ENCODE measurements at places on chromosomes 3 and 15. TPM values are rescaled to one million over a fixed set of nuclear protein-coding genes. Genes with fewer than 3 reads are reported as not detected.

DNA sequence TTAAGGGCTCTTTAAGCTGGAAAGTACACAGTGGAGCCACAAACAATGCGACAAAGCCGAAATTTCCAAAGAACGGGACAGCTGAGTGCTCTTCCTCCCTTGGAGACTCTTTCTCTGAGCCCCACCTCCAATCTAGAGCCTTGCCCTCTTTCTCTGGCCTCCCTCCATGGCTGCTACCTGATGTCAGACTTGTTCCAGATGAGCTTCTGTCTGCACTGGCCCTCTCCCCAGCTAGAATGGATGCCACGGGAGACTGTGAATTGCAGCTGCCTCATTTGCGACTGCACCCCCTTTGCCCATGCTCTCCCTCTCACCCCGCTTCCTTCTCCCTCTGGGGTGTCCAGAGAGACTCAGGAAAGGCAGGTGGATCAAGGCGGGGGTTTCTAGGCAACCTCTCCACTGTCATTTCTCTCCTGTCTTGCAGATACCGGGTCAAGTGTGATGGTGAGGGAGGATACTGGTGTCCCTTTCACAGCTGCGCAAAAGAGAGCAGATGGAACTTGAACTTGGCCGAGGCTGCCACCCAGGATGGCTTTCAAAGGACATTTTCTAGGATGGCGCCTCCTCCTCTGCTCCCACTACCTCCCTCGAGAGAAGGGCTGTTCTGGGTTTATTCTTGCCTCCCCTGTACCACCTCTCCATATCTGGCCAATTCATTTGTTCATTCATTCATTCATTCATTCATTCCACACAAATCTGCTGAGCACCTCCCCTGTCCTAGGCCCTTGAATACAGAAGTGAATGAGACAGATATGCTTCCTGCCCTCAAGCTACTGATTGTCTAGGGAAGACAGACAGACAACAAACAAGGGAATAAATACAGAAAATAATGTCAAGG lies 12.8 kb downstream of the ATP2B2 start:
- DNase-seq = no peak
- no peaks in the 10 kb centered on the region for H3K4me1 ChIP-seq
- no peak overlapping the region for H3K27ac ChIP-seq
- H3K36me3 ChIP-seq = no peaks in the 10 kb centered on the region
- H3K27me3 ChIP-seq = peaks cover 2% of the 10 kb centered on the region

Gene CTXND1
- total RNA-seq = not detected

DNA sequence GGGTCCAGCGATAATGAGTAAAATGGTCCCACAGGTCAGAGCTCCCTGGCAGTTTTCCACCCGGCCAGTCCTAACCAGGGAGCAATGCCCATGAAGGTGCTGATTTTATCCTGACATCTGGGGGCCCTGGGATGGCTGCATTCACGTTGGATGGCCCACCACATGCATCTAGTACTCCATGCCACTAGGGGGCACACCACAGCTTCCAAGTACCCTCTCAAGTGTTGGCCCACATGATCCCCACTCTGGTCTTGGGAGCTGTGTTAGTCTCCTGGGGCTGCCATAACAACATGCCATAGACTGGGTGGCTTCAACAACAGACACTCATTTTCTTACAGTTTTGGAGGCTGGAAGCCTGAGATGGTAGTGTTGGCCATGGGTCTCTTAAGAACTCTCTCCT lies 225.5 kb downstream of the SLCO3A1 start:
- H3K4me3 ChIP-seq = no peak overlapping the region
- H3K36me3 ChIP-seq = no peaks in the 10 kb centered on the region
- no peak overlapping the region for H3K27ac ChIP-seq
- no peaks in the 10 kb centered on the region for H3K4me1 ChIP-seq
- H3K27me3 ChIP-seq = no peaks in the 10 kb centered on the region

DNA sequence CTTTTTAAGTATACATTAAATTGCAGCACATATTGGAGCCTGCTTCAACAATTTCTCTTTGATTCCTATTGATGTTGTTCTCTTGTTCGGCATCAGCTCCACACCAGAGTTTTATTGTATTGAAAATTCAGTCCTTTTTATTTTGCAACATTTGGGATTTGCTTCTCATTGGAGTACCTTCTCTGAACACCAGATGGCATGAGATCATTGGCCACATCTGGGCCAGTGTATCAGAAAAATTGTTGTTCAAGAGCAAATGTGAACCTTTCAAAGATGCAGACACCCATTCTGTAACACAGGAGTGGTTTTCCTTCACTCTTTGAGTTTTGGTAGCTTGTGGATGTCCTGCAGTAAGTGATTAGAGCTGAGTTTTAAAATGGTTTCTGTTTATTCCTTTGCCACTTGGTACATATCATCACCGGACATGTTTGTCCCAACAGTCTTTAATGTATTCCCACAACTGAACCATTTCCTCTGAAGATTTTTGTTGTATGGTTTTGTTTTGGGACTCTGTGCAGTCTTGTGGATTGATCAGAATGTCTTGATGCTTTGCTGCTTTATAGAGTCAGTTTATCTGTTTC lies 96.1 kb downstream of the MCTP2 start:
- no peak overlapping the region for H3K4me3 ChIP-seq
- DNase-seq = no peak
- H3K27ac ChIP-seq = no peak overlapping the region
- H3K36me3 ChIP-seq = no peaks in the 10 kb centered on the region

Gene A4GNT
- not detected for total RNA-seq

DNA sequence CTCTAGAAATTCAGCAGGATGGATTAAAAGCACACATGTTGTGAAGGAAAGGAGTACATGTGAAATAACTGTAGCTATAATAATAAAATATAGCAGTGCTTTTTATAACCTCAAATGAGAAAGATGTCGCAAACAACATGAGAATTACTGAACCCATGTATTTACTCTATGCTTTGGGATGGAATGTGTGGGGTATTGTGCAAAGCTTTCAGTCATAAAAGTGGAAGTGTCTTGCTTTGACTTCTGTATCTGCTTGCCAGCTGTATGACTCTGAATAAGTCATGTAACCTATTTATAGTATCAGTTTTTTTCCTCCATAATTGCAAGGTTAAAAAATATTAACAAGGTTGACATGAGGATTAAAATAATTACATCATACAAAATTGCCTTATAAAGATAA lies 519.3 kb upstream of the CADM2 start:
- no peak overlapping the region for H3K4me3 ChIP-seq
- no peaks in the 10 kb centered on the region for H3K4me1 ChIP-seq
- DNase-seq = no peak
- H3K27ac ChIP-seq = no peak overlapping the region
- no peaks in the 10 kb centered on the region for H3K27me3 ChIP-seq

Gene ROPN1
- total RNA-seq = not detected

DNA sequence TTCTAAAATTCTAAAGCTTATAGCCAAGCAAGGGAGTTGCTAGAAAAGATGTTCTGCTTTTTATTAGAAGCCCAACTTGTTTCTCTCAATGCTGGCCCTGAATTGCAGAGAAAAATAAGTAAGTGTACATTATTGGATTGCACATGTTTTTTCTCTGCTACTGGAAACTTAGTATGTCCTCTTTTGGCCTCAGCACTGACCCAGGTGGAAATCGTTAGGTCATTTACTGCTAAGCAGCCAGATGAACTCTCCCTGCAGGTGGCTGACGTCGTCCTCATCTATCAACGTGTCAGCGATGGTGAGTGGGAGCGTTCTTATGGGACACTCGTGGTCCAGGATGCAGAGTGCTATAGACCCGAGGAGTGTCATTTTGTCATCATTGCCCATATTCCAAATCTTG lies 69.8 kb downstream of the DHX36 start:
- DNase-seq = no peak
- no peak overlapping the region for H3K4me3 ChIP-seq
- H3K27ac ChIP-seq = no peak overlapping the region
- H3K27me3 ChIP-seq = no peaks in the 10 kb centered on the region
- 0 out of 2 replicates have a peak, but pooled peaks cover under 1% of the 10 kb centered on the region for H3K36me3 ChIP-seq

DNA sequence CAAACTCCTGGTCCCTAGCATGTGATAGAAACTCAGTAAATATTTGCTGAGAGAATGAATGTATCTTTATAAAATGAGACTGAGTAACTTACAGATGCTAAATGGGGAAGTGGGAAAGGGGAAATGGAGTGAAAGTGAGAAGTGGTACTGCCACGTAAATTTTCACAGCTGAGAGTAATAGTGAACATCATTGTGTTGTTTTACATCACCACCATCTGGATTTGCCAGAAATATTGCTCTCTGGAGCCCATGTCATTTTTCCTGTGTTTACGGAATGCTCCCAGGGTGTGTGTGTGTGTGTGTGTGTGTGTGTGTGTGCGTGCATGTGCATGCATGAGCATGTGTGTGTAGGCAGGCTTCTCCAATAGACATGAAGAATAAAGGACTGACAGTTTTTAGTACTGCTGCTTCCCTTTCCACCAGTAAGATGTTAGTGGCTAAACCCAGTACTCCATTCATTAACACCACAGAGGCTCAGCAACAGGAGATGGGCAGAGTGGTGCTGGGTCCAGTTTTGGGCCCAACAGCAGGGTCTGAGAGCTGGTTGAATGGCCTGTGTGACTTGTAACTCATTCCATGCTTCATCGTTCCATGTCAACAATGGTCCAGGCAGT lies 57.3 kb downstream of the DIPK2A start:
- peaks cover 33% of the 10 kb centered on the region for H3K4me1 ChIP-seq
- DNase-seq = peak; percentile 72
- no peaks in the 10 kb centered on the region for H3K36me3 ChIP-seq
- H3K27ac ChIP-seq = peak overlapping the region; percentile 77
- no peak overlapping the region for H3K4me3 ChIP-seq
- no peaks in the 10 kb centered on the region for H3K27me3 ChIP-seq

DNA sequence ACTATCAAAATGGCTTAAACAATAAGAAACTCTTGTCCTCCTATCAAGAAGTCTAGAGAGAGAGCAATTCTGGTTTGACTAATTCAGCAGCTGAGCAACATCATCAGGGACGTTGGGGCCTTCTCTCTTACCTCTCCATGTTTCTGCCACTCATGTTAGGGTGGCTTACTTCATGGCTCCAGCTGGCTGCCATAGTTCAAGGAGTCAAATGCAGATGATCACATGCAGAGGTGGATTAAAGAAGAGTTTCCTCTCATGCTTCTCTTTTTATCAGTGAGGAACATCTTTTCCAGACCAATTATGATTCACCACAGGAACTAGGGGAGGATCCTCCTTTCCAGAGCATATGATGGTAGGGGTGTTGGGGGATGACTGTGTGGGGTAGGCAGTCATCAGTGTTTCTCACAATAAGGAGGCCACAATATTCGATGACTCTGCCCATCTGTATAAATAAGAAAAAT lies 45.5 kb downstream of the NEK11 start:
- H3K27ac ChIP-seq = no peak overlapping the region
- peaks cover 9% of the 10 kb centered on the region for H3K4me1 ChIP-seq
- H3K36me3 ChIP-seq = no peaks in the 10 kb centered on the region
- H3K27me3 ChIP-seq = no peaks in the 10 kb centered on the region
